Esophagus muscularis mucosa (tissue), 4 donors: ENCODE measurements at places on chromosomes 7 and 10.

- DNase-seq, result no peak
Measured at GRCh38 chr10:77011874-77012811, 625.5 kb downstream of the KCNMA1 start.

DNA sequence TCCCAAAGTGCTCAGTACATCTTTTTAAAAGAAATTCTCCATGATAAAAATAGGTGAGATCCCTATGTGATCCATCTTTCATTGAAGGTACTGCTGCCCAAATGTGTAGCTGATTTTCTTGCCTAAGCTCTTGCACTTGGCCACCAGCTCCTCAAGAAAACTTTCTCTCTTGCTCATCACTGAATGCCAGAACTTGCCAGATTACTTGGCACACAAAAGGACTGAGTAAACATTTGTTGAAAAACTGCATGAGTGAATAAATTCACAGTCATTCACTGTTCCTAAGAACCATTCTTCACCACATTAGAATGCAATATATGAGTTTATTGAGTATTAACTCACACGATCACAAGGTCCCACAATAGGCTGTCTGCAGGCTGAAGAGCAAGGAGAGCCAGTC is 99.9 kb downstream of the TRIL start:
- no peak for DNase-seq

- DNase-seq, result peak; percentile 21
Measured at GRCh38 chr7:138205614-138206150, 129.4 kb downstream of the AKR1D1 start.

- DNase-seq, result no peak
Measured at GRCh38 chr7:50728184-50728583, 54.5 kb downstream of the GRB10 start.

DNA sequence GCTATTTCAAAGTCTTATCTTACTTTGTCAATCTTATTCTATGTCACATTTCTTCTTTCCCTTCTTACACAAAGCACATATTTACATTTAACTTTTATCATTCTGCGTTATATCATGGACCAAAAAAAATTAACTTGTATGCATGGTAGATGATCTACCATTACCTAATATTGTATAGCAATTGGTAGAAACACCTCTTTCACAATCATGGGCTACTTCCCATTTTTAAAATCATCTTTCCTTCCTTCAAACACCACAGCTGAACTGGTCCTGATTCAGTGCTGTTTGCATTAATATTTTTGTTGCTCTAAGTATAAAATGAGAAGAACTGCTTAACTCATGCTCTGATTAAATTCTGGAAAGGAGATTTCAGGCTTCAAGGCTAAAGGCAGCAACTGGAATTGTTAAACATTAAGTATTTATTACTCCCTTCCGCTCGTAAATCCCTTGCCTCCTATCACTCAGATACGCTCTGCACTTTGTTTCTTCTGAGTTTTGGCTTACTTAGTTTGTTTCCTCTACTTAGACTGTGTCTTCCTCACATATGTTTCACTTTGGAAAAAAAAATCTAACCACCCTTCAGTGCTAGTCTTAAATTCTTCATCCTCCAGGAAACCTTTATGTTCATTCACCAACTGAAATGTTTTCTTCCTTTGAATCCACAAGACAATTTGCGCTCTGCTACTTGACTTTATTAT is 901.4 kb downstream of the PCDH15 start:
- DNase-seq, result no peak

DNA sequence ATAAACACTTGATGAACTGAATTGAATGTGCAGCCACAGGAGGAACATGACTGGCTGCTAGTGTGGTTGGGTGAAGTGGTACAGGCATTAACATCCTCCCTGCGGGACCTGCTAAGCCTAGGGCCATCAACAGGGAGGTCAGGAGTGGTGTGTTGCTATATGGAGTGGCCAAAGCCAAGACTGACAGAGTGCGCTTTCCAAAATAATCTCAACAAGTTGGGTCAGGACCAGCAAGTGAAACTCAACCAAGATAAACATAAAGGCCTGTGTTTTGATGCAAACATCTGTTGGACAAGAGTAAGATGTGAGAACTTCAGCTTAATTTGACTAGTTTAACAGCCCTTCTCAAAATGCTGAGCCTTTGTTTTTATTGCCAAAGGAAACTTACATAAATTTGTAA is 97.7 kb downstream of the WDFY4 start:
- DNase-seq, result no peak

DNA sequence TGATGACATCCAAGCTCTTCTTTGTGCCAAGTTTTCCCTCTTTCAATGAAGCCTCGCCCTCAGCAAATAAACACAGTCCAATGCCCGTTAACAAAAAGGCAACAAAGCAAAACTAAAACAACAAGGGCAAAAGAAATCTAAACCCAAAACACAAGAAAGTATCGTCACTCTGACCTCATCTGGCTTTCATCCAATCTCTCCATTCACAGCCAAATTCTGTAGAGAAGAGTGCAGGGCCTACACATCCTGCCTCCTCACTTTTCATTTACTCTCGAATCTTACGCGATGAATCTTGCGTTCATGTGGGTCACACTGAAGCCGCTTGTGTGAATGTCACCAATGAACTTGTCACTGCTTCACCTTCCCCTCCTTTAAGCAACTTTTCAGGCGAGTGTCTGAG is 15.9 kb upstream of the AKR1E2 start:
- DNase-seq, result no peak

GRCh38 chr10:71622154-71622526 is 97.4 kb downstream of the C10orf105 start:
- DNase-seq, result no peak

DNA sequence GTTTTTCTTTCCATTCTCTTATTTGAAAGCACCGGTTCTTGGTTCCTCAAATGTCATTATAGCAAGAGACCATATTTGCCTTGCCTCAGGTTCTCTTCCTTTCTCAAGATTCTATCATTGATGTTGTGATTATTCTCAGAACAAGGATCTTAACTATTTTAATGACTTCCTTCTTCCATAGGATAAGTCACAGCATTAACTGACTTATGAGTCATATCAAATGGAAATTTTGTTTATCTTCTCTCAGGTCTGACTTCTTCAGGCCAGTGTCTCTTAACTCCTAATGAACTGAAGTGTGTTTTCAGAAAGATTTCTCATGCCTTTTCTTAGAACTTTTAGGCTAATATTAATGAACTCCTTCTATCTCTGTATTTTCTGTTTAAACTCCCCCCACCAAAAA is 794.6 kb upstream of the LRRN3 start:
- DNase-seq, result no peak

GRCh38 chr10:131531265-131532190 is 220.0 kb upstream of the TCERG1L start:
- DNase-seq, result no peak

- DNase-seq, result no peak
Measured at GRCh38 chr10:62584731-62585130, 210.6 kb downstream of the ZNF365 start.

GRCh38 chr10:24571870-24572450 is 151.7 kb downstream of the ARHGAP21 start:
- DNase-seq, result peak; percentile 88

- DNase-seq, result no peak
Measured at GRCh38 chr10:13871011-13871410, 284.2 kb downstream of the PRPF18 start.

- DNase-seq, result no peak
Measured at GRCh38 chr10:126179637-126180036, 208.6 kb downstream of the ADAM12 start.

- DNase-seq, result no peak
Measured at GRCh38 chr10:27192284-27192683, 37.1 kb downstream of the MASTL start.

DNA sequence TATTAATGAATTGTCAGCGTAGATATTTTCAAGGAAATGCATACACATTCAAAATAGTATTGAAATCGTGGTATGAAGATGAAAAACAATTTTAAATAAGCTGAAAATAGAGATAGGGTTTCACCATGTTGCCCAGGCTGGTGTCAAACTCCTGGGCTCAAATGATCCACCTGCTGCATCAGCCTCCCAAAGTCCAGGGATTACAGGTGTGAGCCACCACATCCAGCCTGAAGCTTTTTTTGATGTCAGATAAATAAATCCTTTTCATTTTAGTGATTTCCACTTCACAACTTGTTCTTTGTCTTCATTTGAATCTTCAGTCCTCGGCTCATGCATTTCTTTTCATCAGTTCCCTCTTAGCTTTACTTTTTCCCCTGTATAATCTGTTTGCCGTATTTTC is 4.6 kb downstream of the CDK13 start:
- DNase-seq, result no peak

DNA sequence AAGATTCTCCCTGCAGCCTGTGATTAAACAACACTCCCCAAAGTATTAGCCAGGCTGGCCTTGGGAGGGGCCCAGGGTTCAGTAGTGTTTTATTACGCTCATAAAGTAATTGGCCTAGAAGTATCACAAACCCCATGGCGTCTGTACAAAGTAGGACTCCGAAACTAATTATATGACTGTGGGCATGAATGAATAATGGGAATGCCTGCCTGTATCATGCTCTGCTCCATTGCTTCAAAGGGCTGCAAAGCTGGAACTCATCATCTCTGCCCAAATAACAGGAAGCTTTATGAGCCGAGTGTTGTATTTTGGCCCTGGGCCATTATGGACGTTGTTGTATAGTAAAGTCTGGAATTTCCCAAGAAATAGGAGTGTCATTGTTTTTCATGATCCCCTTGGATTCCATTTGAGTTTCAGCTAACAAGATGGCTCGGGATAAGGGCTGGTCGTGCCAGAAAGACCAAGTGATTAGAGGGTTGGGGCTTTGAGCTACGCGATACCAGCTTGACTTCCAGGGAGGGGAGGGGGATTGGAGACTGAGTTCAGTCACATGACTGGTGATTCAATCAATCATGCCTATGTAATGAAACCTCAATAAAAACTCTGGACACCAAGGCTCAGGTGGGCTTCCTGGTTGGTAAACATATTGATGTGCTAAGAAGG is 65.3 kb upstream of the NPTX2 start:
- DNase-seq, result no peak

DNA sequence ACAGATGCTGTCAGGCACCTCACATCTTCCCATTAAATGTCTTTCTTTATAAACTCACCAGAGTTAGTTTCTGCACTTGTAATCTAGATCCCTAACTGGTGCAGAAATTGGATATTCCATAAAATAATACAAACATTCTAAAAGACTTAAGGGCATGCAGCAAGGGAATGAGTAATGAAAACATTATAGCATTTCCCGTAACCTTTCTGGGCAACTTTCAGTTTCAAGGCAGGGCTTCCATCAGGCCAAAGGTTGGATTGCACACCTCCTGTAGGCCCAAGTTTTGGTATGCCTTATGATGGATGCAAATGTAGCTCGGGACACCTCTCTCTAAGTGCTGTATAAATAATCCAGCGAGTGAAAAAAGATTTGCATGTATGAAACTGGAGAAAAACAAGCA is 129.9 kb upstream of the LYZL2 start:
- no peak for DNase-seq

DNA sequence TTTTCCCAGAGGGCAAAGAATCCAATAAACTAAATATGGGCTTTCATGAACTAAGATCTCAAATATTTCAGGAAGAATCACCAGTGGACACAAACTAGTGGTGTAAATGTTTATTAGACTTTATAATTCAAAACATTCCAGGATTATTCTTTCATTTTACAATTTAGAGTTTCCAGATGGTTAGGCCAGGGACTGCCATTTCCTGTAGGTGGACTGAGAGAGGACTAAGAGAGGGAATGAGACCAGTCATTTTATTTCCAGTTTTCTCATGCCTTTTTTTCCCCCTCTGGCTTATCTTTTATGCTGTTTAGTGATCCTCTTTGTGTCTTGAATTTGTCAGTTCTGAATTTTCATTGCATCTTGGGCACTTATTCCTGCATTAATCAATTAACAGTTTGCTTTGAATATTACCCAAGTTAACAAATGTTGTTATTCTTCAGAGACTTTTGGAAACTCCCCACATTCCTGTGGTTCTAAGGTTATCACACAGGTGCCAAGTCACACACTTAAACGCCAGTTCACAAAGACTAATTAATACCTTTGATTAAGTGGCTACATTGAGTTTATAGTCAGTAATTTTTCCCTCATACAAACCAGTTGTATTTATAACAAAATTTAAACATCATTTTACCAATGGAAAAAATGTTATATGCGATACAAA is 12.3 kb downstream of the CISD1 start:
- no peak for DNase-seq

GRCh38 chr7:28686418-28686800 is 271.7 kb downstream of the TRIL start:
- DNase-seq, result no peak

DNA sequence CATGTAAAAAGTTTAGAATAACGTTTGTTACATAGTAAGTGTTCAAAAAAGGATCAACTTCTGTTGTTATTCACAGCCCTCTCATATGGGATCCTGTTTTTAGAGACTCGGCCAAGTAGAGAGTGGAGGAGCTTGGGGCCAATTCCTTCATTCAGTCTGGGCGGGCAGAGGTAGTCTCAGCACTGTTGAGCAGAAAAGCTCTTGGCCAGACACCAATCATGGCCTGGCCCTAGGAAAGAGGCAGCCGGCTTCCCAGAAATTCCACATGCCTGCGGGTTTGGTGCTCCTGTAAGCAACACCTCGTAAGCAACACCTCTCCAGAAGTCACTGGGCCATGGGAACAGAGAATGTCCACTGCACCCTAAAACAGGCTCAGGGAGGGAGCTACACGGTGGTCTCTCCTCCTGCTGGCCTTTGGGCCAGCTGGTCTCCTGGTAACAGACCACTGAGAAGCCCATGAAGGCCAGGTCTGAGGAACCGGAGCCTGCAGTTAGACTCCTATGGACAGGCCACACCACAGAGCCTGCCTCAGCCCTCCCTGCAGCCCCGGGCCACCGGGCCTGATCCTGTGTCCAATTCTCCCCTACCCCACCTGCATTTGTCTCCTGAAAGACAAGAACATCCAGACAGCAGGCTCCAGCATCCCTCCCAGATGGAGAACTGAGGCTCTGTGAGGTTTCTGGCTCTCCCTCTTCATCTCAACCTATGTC is 149.1 kb downstream of the GRID1 start:
- no peak for DNase-seq

GRCh38 chr10:35640474-35640873 is 1.6 kb downstream of the FZD8 start:
- no peak for DNase-seq

DNA sequence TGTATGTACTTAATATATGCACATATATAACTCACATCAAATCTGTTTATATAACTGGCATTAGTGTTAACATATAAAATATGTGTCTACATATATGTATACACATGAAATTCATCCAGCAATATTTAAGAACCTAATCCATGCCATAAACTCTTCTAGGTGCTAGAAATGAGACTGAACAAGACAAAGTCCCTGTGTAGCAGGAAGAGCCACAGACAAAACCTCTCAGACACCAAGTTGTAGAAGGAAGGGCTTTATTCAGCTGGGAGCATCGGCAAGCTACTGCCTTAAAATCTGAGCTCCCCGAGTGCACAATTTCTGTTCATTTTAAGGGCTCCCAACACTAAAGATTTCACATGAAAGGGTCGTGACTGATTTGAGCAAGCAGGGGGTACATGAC is 52.5 kb downstream of the CRPPA start:
- no peak for DNase-seq

- no peak for DNase-seq
Measured at GRCh38 chr7:128741491-128741890, 2.3 kb downstream of the CALU start.

GRCh38 chr10:20970708-20971107 is 73.6 kb upstream of the NEBL start:
- DNase-seq, result no peak

- no peak for DNase-seq
Measured at GRCh38 chr7:50598460-50599343, 33.5 kb upstream of the DDC start.

- no peak for DNase-seq
Measured at GRCh38 chr7:133754708-133755107, 372.4 kb upstream of the LRGUK start.

GRCh38 chr7:133827707-133828623 is 299.2 kb upstream of the LRGUK start:
- DNase-seq, result no peak

- DNase-seq, result no peak
Measured at GRCh38 chr10:43417950-43418768, 9.2 kb upstream of the HNRNPF start.
